ENCODE measurements at places on chromosomes 3 and 15.

- no peak for DNase-seq
Observed at GRCh38 chr3:47425959-47426358, 45.1 kb downstream of the PTPN23 start.

DNA sequence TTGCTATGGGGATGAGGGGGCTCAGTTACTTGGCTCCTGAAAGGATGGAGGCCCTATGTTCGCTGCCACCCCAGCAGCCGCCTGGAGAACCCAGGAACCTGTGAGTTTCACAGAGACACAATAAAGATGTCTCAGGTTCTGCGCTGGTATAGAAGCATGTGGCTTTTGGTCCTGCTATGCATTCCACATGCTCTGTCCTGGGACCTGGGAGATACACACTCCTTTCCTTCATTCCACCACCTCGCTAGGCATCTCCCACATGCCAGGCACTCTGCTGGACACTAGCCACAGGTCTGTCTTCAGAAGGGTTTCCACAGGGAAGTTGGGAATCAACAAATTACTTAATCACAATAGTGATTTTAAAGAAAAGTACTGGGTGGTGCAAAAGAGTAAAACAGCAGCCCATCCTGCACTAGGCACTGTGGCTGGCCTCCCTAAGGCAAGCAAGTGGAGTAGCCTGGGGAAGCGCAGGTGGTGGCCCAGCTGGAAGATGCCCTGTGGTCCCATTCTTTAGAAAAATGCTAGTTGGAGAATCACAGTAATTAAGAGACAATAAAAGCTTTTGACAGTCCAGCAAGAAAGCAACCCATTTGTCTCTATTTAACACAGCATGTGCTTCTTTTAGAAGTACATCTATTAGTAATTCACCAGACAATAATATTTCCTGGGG is 408.9 kb upstream of the WNT5A start:
- no peak for DNase-seq

- no peak for DNase-seq
Observed at GRCh38 chr15:37056177-37057121, 43.9 kb downstream of the MEIS2 start.

- no peak for DNase-seq
Observed at GRCh38 chr3:27423463-27423862, 54.3 kb upstream of the NEK10 start.

GRCh38 chr3:181212271-181212670 is 222.7 kb upstream of the DNAJC19 start:
- DNase-seq = peak; percentile 8

DNA sequence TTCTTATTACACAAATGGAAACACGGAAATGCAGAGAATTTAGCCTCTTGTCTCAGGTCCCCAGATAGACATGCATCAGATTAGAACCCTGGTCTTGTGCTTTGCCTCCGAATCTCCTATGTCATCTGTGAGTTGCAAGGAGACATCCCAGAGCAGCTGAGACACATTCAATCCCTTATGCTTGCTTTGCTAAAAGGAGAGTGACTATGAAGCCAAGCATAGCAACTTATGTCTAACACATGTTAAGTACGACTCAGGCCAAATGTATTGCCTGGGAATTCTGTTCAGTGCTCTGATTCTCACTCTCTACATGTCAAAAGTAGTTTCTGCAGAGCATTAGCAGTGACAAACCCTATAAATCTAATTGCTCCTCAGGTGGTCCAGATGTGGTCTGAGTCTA is 30.6 kb upstream of the LRRC3B start:
- DNase-seq = no peak

DNA sequence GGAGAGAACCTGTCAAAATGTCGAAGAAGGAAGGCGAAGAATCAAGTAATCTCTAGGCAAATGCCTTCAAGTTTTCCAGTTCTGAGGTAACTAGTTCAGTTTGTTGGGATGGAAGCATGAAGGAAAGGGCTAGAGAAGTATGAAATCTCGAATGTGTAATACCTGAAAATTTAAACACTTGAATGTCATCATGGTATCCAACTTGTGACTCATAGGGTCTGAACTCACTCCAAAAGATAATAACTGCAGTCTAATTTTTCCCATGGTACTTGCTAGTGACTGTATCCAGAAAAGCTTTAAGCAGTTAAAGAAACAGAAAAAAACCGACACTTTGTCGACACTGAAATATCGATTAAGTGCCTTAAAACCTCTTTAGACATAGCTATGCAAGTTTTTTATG is 102.9 kb upstream of the CHRM5 start:
- no peak for DNase-seq

- DNase-seq = no peak
Observed at GRCh38 chr15:99306694-99307338, 55.5 kb downstream of the LRRC28 start.

GRCh38 chr15:47661661-47662180 is 55.6 kb upstream of the SEMA6D start:
- no peak for DNase-seq

DNA sequence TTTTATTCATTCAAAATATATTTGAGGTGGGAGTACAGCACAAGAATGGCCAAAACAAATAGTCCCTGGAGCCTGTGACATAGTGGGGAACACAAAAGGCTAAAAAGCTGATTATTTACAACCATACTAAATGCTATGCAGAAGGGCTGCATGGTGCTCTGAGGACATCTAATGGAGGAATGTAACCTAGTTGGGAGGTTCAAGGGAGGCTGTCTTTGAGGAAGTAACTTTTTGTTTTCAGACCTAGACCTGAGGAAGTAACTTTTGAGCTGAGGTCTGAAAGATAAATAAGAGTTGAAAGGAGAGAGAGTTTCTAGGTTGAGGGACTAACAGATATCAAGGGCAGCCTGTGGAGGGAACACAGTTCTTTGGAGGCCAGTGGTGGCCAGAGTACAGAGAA is 34.8 kb upstream of the RASA2 start:
- DNase-seq = peak; percentile 76

DNA sequence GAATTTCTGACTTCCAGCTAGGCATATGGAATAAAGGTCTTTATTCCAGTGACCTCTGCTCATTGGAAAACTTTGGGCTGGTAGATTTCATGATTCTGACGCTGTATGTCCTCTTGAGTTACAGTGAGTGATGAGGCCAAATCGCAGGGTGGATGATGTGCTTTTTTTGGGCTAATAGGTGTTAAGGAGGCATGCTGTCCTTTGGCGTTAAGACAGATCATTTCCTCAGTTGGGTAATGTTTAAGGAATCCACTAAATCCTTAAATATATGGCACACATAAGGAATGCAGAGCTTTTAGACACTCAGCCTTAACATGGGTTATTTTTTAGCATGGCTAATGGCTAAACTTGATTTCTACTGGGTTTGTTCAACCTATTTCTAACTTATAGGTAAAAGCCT is 87.9 kb downstream of the LPP start:
- no peak for DNase-seq

- no peak for DNase-seq
Observed at GRCh38 chr3:168844894-168845482, 749.3 kb upstream of the GOLIM4 start.

- DNase-seq = no peak
Observed at GRCh38 chr15:38504680-38505467, 50.9 kb downstream of the FAM98B start.

GRCh38 chr3:118801899-118802298 is 232.7 kb downstream of the IGSF11 start:
- no peak for DNase-seq

GRCh38 chr15:55628369-55628730 is 40.2 kb upstream of the PYGO1 start:
- DNase-seq = no peak

DNA sequence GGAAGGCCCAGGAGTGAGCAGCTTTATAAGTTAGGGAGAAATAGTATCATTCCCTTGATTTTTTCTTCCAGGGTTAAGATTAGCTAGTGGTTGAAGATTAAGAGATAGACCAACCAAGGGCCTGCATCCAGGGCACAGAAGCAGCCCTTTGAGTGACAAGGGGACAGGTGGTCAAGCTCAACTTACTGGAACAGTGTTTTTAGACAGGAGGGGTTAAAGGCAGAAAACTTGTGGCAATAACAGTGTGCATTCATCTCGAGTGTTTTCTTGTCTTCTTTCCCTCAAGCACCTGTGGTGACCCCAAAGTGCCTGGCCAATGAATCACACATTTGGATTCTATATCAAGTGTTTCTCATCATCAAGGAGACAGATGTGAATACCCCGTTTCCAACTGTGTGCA is 267.5 kb downstream of the PDCD6IP start:
- DNase-seq = no peak

DNA sequence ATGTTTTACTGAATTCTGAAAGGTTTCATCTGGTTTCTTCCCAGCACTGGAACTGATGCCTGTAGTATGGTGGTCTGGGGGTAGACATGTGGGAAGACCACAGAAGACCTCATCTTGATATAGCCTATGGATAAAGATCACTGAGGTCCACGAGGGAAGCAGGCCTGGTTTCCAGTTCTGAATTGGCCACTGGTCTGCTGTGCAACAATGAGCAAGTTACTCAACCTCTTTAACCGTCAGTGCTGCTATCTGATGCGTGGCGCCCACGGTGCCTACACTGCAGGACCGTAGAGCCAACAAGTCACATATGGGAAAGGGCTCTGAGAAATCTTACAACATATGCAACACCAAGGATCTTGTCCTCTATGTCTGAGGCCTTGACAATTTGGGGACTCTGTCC is 13.3 kb downstream of the TLE3 start:
- DNase-seq = no peak

GRCh38 chr3:10285272-10286132 is 7.2 kb downstream of the GHRL start:
- no peak for DNase-seq

- DNase-seq = no peak
Observed at GRCh38 chr3:197775317-197775716, 15.7 kb upstream of the LRCH3 start.

GRCh38 chr15:69810431-69811354 is 287.0 kb downstream of the TLE3 start:
- no peak for DNase-seq

DNA sequence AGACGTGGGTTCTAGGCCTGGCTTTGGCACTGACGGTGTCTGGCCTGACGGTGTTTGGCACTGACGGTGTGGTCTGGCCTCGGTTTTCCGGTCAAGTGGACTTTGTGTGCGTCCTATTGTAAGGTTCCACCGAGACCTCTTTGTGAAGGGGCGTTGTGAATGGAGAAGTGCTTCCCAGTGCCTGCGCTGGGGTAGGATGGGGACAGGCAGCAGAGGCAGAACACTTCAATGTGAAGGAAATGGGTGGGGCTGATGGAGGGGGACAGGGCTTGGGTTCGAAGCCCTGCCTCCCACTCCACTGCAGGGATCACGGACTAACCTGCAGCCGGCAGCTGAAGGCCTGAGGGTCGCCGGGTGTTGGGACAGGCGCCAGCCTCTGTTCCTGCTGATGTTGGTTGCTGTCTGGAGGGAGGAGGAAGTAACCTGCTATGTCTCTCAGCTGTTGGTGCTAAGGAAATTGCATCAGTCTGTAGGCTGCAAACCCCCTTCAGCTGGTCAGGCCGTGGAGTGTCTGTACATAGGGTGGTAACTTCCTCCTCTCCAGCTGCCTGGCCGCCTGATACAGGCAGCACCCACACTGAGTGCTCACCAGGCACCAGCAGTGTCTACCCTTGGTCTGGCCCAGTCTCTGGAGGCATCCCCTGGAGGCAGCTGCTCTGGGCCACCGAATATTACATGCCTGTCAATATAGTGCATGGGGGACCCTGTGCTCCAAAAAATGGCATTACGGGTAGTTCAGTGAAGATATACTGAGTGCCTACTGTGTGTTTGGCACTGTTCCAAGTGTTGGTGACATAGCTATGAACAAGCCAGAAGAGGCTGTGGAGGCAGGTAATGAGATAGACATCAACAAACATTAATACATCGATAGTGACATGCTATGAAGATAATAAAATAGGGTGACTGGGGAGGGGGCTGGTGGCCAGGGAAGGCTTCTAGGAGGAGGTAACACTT is 1.1 kb downstream of the TM6SF1 start:
- DNase-seq = no peak

DNA sequence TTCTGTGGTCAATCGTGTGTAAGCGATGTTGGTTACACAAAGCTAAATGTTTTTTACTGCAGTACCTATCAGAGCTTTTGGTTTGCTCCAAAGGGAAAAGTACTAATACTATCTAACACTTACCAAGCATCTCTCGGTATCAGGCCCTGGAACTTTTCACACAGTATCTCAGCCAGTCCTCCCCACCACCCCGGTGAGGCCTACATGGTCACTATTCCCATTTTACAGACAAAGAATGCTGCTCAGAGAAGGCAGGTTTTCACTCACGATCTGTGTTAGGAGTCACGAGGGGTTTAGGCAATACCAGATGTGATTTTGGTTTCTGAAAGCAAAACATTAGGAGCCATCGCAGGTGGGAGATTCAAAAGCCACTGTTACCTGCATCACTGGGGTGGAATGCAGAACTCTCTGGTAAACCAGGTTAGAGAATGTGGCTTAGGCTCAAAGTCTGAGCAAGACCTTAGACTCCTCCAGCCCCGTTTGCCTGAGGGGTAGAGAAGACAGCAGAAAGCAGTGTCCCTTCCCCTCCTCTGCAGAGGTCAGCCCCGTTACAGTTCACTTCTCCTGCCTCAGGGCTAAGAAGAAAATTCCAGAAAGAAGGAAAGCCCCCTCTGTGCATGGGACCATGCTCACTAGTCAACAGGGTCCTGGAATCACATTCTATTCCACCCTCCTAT is 57.2 kb downstream of the XXYLT1 start:
- no peak for DNase-seq

GRCh38 chr15:75227663-75228280 is 26.1 kb downstream of the C15orf39 start:
- DNase-seq = no peak

DNA sequence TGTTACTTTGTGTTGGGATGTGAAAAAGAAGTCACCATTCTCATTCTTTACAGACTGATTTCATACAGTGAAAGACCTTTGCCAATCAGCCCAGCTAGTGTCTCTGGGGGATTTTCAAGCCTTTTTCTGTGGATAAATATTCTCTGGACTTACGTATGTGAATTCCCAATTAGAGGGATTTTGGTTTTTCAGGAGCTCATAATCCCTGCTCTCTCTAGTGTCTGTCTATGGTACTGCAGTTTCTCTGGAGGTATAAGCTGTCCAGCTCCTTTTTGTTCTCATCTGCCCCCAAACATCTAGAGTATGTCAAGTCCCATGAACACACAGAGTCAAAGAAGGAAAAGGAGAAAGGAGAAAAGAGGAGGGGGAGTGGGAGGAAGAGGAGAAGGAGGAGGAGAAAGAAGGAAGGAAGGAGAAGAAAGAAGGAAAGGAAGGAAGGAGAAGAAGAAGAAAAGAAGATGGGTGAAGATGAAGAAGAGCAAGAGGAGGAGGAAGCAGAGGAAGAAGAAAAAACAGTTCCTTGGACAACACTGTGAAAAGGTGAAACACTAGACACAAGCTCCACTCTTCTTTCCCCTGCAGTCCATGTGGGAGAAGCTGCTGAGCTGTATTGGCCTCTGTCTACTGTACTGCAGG is 218.6 kb downstream of the GREM1 start:
- peak; percentile 55 for DNase-seq

- DNase-seq = no peak
Observed at GRCh38 chr3:98612996-98613517, 19.6 kb upstream of the CPOX start.

DNA sequence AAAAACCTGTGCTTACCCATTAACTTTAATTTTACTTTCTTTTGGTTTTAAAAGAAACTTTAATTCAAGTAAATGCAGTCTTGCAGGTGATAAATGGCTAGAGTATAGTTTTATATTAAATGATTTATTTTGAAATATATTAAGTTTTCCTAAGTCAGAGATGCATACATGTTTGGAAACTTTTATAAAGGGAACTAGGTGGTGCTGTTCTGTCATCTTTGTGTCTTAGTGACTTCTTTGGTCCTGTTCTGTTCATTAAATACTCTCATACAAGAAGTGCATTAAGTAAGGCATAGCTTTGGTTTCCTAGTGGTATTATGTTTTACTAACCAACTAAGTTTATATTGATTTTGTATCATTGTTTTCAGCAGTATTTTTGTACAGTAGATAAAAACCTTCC is 15.6 kb downstream of the CADM2 start:
- peak; percentile 17 for DNase-seq
